ENCODE measurements at places on chromosomes 4 and X.

- DNase-seq: peak; percentile 13
These were observed 213.3 kb downstream of the ANKRD50 start for GRCh38 chr4:124499261-124499660.

GRCh38 chr4:105946771-105947170, 51.5 kb downstream of the NPNT start:
- DNase-seq: no peak

- no peak for DNase-seq
These were observed 215.6 kb downstream of the PALLD start for GRCh38 chr4:168712316-168712890.

GRCh38 chr4:72313121-72313520, 255.9 kb downstream of the ADAMTS3 start:
- DNase-seq: no peak

- no peak for DNase-seq
These were observed 385.2 kb downstream of the BMPR1B start for GRCh38 chr4:95142932-95143331.

- no peak for DNase-seq
These were observed 70.8 kb downstream of the RWDD4 start for GRCh38 chr4:183588169-183588675.

GRCh38 chr4:76955182-76955581, 5.6 kb downstream of the SEPTIN11 start:
- DNase-seq: no peak

GRCh38 chrX:9848718-9849479, 62.7 kb downstream of the SHROOM2 start:
- no peak for DNase-seq

GRCh38 chr4:189202182-189202868, 738.3 kb upstream of the FRG1 start:
- DNase-seq: peak; percentile 75

DNA sequence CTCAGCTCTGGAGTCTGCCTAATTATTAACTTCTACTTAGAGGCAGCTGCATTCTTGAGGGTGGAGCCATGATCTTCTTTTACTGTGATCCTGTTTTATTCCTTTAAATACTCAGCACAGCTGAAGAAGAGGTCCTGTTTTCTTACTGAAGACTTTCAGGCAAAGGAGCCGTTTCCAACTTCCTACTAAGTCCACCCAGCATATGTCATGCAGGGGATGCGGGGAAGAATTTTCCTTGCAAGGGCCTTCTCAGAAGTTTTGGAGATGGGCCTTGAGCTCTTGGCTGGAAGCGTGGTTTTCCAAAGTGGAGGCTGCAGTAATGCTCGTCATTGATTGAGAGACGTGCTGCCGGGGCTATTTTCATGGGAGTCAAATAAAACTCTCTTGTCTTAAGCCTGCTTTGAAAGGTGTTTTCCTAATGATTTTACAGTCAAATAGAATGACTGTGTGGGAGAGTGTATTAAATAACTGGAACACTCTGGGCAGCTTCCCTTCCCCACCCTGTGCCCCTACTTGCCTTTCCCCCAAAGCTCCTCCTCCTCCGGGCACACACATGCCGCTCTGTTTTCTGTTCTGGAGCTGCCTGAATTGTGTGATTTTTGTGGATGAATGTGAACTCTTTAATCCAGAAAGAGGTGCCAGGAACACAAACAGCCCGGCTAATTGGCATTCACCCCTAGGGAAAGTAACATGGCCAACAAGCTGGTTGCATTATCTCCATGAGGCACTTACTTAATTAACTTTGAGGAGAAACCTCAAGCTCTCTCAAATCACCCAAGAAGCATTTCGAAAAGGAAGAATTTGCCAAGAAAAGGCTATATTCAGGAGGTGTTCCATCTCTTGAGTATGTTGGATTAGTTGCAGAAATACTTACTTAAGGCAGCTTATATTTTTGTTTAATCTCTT, 28.1 kb downstream of the FGF2 start:
- peak; percentile 5 for DNase-seq

DNA sequence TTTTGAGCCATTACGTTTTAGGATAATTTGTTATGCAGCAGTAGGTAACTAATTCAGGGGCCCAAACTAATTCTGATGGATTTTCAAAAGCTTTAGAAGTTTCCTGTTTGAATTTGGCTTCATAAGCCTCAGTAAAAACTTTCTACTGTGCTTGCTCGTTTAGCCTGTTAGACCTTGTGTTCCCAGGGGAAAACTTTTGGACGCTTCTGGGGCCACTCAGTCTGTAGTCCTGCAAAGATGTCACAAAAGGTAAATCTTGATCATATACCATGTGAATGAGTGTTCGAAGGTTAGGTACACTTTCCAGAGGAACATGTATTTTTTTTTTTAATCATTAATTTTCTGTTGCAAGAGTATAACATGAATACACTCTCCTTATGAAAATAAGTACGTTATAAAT, 70.7 kb downstream of the SUPT20HL2 start:
- no peak for DNase-seq

GRCh38 chr4:145451895-145452294, 29.8 kb upstream of the SMAD1 start:
- DNase-seq: no peak

- peak; percentile 34 for DNase-seq
These were observed 31.5 kb downstream of the NOP14 start for GRCh38 chr4:2931512-2932301.

GRCh38 chr4:88147799-88148217, 10.6 kb downstream of the ABCG2 start:
- DNase-seq: no peak

GRCh38 chr4:38377195-38377594, 286.8 kb upstream of the KLF3 start:
- no peak for DNase-seq

GRCh38 chr4:142226014-142226413, 589.6 kb downstream of the IL15 start:
- no peak for DNase-seq

DNA sequence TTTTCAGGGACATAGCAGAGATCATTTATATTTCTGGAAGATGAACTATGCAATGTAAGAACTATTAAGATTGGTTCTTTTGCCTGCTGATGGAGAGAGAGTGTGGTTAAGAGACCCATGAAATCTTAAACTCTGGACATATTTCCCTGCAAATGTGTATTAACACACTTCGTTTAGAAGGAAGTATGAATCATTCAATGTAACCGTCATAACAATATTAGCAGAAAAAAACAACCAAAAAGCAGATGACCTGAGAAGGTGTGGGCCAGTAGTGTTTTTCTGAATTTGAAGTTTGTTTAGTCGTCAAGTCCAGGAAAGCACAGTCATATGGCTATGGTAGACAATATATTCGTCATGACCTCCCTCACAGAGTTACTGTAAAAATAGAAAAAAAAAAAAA, 2.5 kb upstream of the TMPRSS11D start:
- no peak for DNase-seq

GRCh38 chrX:54978448-54978847, 15.5 kb downstream of the PFKFB1 start:
- no peak for DNase-seq

GRCh38 chr4:118888666-118889311, at the start of gene SYNPO2:
Gene SYNPO2, plus strand, starts transcription at chr4:118888854. Its CDS starts 183 bp downstream, at chr4:118889037.
- DNase-seq: peak; percentile 90

- DNase-seq: no peak
These were observed 613.5 kb downstream of the IQCM start for GRCh38 chr4:149202117-149202516.

DNA sequence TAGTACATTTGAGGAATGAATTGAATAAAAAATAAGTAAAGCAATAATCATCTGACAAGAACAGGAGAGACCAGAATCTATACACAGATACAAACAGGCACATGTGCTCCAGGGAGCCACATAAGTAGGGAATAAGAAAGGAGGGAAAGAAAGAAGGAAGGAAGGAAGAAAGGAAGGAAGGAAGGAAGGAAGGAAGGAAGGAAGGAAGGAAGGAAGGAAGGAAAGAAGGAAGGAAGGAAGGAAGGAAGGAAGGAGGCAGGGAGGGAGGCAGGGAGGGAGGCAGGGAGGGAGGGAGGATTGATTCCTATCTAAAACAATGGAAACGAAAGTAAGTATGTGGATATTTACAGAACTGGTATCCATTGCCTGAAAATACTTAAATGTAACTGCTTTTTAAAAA, 475.8 kb downstream of the NLGN4X start:
- DNase-seq: no peak

DNA sequence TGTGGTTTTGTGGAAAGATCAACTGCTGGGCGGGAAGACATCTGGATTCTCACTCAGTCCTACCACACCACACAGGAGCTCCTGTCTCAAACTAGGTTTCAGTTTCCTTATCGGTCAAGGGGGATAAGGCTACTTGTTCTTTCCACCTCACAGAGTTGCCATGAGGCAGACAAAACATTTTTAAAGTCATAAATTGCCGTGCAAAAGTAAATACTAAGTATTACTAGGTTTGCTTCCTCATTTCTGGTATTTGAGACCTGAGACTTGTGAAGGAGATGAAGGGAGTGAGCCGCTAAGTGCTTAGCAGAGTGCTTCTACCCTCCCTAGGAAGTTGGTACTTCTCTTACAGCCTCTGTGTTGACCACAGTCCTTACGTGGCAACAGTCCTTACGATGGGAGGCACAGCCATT, 1.5 kb downstream of the LAP3 start:
- no peak for DNase-seq

DNA sequence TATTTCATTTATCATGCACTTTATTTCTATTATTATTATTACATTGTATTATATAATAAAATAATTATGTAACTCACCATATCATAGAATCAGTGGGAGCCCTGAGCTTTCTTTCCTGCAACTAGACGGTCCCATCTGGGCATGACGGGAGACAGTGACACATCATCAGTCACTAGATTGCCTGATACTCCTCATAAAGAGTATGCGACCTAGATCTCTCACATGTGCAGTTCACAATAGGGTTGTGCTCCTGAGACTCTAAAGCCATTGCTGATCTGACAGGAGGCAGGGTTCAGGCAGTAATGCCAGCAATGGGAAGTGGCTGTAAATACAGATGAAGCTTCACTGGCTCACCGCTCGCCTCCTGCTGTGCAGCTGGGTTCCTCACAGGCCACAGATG, 62.3 kb downstream of the DMD start:
- no peak for DNase-seq

DNA sequence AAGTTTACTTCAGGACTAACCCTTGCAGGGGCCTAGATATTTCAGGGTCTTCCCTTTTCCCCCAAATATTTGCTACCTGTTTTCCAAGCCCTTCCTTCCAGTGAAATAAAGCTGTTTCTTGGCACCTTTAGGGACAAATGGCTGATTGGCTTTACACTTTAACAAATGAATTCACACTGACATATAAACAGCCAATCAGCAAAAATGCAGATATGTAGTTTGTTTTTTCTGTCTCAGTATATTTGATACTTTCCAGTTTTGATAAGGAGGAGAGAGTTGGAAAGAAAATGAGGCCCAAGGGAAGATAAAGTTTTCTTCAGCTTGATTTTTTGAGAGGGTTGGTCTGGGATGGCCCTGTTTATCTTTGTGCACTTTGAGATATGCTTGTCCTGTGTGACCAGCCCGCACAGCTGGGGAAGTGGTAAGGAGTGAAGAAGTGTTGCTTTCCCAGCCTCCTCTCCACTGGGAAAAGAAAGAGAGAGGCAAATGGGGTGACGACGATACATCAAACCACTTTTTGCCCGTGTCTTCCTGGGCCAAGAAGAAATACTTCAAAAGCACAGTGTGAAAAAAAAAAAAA, 67.5 kb downstream of the MGST2 start:
- DNase-seq: no peak

GRCh38 chr4:140005699-140006098, 148.3 kb downstream of the MAML3 start:
- DNase-seq: no peak

DNA sequence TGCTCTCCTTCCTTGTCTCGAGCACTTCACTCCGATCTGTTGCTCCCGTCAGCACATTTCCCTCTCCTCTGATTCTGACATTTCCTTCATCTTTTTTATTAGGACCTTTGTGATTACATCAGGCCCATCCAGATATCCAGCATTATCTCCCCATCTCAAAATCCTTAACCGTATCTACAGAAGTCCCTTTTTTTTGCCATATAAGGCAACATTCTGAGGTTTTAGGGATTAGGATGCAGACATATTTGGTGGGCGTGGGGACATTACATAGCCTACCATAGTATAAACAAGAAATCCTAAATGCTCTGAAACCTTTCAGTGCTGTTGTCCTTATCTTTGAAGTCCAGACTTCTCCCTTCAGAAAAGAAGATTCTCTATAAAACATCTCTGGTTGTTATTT, 505.0 kb upstream of the PITX2 start:
- DNase-seq: no peak

DNA sequence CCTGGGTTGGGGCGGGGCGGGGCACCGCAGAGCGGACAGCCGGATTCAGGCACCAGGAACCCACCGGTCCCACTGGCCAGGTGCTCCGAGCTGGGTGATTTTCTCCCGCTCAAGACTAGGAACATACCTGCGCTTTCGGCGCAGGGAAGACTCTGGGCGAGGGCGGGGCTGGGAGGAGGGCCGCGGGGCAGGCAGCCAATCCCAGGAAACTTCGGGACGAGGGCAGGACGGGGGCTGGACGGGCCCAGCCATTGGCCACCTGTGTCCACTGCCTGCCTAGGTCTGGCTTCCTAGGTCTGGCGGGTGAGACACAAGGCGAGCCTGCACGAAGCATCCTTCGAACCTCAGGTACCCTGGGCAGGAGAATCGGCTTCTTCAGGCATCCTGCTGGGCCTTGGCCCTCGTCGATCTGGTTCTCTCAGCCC, 274 bp upstream of the ERVMER34-1 start:
- peak; percentile 62 for DNase-seq

DNA sequence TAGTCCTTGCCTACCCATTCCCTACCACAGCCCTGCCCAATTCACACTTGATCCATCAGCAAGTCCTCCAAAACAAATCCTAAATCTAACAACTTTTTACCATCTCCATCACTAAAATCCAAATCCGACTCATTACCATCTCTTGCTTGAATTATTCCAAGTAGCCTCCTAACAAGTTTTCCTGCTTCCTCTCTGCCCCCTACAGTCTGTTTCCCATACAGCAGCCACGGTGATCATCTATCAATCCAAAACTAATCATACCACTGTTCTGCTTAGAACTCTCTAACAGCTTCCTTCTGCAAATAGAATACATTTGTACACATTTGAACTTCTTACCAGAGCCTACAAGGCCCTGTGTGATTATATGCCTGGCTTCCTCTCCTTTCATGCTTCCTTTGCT, 133.0 kb downstream of the SHROOM4 start:
- DNase-seq: no peak

DNA sequence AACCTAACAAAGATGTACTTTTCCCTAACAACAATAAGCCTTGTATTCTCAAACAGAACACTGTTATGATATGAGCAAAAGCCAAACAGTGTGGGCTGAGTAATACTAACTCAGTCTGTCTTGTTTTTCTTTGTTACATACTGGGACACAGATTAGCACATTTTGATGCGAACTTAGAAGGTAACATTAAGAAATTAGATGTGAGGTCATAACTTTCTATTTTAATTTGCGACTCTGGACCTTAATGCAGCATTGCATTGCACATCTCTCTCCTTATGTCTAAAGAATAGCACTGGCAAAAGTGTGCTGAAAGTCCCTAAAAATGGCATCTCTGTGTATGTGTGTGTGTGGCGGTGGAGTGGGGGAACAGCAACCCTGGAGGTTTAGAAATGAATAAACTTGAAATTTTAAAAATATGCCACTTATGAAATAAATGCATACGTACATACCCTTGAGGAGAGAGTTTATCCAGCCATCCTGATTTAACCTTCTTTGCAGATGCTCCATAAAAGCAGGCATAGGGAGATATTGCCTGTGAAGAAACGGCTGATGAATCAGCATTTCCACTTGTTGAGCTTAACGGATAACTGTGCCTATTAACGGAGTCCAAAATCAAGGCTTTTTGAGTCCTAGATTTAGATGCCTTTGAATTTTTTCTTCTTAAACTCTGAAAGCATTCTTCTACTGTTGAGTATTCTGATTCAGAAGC, 34.2 kb downstream of the ARAP2 start:
- DNase-seq: no peak

Data from retina (tissue), 1 donor.